ENCODE measurements at places on chromosomes 7 and 10. TPM values are rescaled to one million over a fixed set of nuclear protein-coding genes. Genes with fewer than 3 reads are reported as not detected.

The PHKG1 gene
- total RNA-seq, result 31.3 TPM

The PILRA gene
- 3.6 TPM for total RNA-seq

The TEX47 gene
- total RNA-seq, result not detected

The CDC14C gene
- not detected for total RNA-seq

The SSC4D gene
- 0.97 TPM for total RNA-seq

The ZFAND4 gene
- 10.0 TPM for total RNA-seq

The AGR3 gene
- not detected for total RNA-seq

The TMEM254 gene
- total RNA-seq, result 7.6 TPM

The KCNMA1 gene
- 2.0 TPM for total RNA-seq

The CPXM2 gene
- 2.6 TPM for total RNA-seq

The SLC13A1 gene
- total RNA-seq, result not detected

The SPDYE6 gene
- not detected for total RNA-seq

GRCh38 chr10:71927159-71927558 is 37.0 kb upstream of the CHST3 start:
- DNase-seq, result no peak

DNA sequence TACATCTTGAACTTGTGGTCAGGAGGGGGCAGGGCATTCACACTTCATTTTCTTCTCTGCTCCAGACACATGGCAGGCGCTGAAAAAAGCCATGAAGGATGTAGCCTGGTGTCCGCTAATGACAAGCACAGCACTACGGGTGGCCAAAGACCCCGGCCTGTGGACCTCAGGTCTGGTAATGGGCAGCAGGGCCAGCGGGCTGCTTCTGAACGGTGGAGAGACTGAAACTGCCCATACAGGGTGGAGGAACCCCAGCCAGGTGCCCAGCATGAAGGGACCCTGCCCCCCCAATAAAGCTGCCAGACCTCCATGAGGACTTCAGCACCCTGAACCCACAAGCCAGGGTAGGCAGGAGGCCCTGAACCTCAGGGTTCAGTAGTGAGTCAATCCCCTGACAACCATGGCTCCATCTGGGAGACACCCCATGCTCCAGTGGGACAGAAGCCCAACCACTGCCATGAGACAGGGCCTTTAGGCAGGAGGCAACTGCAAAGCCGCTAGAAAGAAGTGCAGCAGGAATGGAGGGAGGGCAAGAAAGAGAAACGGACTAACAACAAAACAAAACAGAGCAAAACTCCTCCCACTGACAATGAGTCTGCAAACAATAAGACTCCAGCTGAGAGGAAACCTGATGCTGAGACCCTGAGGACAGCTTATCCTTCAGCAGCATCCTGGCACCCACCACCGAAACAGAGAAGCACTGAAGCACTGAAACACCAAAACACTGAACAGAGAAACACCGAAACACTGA is 140.2 kb upstream of the PPP2R2D start:
- no peak for DNase-seq

GRCh38 chr10:101602761-101603398 is 14.8 kb downstream of the DPCD start:
- DNase-seq, result peak; percentile 80

DNA sequence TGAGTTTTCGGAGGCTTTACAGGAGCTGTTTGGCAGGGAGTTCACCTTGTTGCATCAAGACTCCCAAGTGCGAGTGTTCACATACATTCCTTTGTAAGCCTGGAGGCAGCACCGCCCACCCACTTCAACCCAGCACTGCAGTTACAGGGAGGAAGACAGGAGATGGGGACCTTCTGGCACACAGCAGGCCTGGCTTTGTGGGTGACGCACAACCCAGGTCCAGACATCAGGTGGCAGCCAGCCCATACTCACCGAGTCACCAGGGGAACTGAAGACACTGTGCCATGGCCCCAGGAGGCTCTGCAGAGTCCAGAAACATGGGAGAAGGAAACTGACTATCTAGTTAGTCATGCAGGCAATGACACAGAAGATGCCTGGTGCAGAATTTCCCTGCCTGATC is 305.9 kb upstream of the RNF32 start:
- DNase-seq, result no peak

GRCh38 chr7:94436018-94436604 is 41.4 kb downstream of the COL1A2 start:
- peak; percentile 50 for DNase-seq

- DNase-seq, result peak; percentile 71
Observed at GRCh38 chr10:75191821-75192568, 18.6 kb upstream of the VDAC2 start.

DNA sequence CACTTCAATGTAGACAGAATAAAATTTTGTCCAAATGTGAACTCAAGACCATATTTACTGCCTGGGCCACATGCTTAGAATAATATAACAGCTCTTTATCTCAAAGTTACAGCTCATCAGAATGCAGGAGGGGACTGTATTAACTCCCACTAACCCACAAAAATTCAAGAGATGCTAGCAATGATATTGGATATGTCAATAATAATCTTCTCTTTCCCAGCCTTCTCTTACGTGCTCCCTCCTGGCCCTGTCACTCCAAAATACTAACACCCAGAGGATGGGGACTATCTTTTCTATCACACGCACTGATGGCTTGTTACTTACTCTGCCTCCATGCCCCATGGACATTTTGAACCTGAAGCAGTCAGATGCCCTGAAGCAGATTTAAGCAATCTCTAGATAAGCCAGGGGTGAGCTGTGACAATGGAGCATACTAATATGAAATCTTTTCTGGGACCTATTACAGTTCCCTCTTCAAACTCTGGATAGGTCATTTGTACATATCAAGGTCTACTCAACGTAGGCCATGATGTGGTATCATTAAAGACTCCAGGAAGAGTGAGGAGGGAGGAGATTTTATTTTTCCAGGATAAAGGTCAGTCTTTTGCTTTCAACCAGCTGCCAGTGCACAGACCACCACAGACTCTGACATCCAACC is 803.0 kb downstream of the GRM8 start:
- no peak for DNase-seq

DNA sequence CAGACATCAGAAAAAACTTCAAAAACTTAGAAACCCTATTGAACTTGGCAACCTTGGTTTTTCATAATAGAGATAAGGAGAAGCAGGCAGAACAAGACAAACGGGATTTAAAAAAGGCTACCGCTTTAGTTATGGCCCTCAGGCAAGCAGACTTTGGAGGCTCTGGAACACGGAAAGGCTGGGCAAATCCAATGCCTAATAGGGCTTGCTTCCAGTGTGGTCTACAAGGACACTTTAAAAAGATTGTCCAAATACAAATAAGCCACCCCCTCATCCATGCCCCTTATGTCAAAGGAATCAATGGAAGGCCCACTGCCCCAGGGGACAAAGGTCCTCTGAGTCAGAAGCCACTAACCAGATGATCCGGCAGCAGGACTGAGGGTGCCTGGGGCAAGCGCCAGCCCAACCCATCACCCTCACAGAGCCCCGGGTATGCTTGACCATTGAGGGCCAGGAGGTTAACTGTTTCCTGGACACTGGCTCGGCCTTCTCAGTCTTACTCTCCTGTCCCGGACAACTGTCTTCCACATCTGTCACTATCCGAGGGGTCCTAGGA is 115.3 kb downstream of the NRCAM start:
- no peak for DNase-seq

DNA sequence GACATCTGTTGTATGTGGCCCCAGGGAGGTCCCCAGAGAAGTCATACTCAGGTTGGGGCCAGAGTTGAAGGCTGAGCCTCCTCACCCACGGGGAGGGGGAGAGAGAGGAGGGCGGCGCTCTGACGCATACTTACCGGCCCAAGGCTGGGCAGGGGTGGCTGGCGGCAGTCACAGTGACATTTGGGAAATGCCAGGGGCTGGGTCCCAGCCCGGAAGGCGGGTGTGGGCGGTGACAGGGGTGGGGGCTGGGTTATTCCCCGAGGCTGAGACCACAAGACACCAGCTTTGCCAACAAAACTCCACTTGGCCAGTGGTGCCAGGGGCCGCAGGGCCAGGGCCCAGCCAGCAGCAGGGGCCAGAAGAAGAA is 41.1 kb downstream of the RASGEF1A start:
- DNase-seq, result peak; percentile 20

GRCh38 chr7:18356191-18356645 is 139.3 kb upstream of the HDAC9 start:
- no peak for DNase-seq

DNA sequence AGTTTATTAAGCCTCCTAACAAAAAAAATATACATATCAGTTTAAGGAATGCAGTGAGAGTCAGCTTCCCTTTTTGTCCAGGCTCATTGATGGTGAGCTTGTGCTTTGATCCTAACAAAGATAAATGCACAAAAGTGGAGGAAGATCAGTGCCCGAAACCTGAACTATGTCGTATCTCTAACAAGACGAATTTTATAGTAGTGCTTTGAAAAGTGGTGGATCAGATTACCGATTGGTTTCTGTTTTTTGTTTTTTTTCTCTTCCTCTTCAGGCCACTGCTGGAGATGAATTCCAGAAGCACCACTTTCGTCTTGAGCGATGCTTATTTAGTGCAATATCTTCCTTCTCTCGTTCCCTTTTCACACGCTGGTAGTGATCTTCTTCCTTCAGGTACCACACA is 72.8 kb downstream of the RHOBTB1 start:
- no peak for DNase-seq

DNA sequence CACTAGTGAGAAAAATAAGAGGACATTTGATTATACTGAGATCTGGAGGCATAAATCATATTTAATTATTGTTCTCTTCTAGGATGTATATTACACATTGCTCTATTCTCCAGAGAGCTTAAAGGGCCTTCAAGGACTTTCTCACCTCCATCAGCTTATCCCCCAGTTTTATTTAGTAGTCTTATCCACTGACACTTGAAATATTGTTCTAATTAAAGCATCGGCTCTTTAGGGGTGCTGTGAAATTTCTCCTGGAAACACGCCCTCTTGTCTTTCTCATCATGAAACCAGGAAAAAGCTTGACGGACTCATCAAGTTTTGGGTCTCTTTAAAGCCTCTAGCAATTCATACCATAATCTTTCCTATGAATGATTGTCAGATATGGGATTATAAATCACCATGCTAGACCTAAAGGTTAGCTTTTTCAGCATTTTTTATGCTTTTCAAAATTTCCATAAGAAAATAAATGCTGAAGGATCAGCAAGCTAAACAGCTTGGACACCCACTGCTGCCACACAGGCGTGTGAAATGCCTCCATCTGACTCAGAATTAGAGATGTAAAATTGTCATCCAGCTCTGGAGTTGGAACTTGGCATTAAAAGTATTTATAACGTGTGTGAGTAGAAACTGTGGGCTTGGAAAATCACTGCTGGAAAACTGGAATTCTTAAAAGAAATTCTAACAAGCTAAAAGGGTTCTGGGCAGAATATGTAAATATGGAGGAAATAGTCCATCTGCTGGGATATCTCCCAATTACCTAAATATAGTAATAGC is 216.3 kb downstream of the CHRM2 start:
- no peak for DNase-seq

DNA sequence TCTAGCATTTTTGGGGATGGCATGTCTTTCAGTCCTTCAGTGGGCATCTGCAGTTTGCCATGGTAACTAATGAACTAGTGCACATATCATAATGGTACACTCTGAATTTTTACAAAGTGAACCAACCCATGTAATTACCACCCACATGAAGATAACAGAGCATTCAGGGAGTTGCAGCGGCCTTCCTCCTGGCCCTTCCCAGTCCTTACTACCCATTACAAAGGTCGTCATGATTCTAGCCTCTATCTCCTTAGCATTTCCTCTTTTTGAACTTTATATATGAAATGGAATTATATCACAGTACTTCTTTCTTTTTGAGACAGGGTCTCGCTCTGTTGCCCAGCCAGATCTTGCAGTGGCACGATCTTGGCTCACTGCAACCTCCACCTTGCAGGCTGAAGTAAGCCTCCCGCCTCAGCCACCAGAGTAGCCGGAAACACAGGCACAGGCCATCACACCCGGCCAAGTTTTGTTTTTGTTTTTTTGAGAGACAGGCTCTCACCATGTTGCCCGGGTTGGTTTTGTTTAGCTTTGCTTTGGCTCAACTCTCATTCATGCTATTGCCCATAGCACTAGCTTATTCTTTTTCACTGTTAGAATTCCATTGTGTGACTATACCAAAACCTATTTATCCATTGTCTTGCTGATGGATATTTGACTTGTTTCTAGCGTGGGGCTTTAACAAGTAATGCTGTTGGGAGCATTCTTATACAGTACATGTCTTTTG is 79.2 kb downstream of the APBB1IP start:
- no peak for DNase-seq

- no peak for DNase-seq
Observed at GRCh38 chr7:157362729-157363128, 25.9 kb downstream of the DNAJB6 start.

- no peak for DNase-seq
Observed at GRCh38 chr7:136034132-136034531, 57.0 kb upstream of the MTPN start.

- DNase-seq, result no peak
Observed at GRCh38 chr10:8269976-8270375, 215.5 kb downstream of the GATA3 start.

- DNase-seq, result no peak
Observed at GRCh38 chr10:29473406-29474100, 161.2 kb downstream of the SVIL start.

DNA sequence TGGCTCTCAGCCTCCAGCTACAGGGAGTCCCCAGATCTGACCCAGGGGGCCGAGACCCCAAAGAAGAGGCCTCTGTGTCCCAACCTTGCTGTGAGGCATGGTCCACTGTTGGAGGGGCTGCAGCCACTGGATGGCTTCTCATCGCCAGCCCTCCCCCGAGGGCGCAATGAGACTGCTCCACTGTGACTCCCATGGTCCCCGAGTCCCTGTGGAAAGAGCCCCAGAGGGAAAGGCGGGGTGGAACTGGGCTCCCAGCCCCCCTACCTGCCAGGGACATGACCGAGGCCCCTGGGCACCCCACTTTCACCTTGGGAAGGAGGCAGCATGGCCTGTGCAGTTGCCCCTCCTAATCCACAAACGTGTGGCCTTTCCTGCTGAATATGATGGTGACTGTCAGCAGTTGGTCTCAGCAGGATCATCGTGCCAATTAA is 33.5 kb upstream of the RET start:
- no peak for DNase-seq

- DNase-seq, result no peak
Observed at GRCh38 chr10:124166431-124167125, 73.2 kb upstream of the CHST15 start.

DNA sequence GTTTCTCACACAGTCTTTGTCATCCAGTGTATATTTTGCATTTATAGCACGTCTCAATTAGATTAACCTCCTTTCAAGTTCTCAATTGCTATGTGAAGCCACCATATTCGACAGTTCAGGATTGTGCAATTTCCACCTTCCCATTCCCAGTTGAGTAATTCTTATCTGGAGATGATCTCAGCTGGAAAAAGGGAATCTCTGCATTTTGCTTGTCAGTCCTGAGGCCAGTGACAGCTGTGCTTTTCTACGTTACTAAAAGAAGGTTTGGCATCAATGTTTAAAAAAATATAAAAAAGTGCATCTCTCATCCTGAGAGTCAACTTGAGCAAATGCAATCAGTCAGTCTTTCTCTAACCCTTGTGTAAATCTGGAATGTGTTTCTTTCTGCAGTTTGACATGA is 247.7 kb downstream of the PRKG1 start:
- DNase-seq, result no peak

GRCh38 chr7:148708026-148708885 is 9.6 kb downstream of the CUL1 start:
- no peak for DNase-seq

GRCh38 chr10:72079356-72079755 is 9.0 kb downstream of the SPOCK2 start:
- DNase-seq, result no peak

- DNase-seq, result no peak
Observed at GRCh38 chr10:111103196-111103840, 26.5 kb downstream of the ADRA2A start.

- no peak for DNase-seq
Observed at GRCh38 chr7:81768951-81769778, 682 bp downstream of the HGF start.

Measured in Right ventricle myocardium superior (tissue), 1 donor.